ENCODE measurements at places on chromosomes 12 and 14.

DNA sequence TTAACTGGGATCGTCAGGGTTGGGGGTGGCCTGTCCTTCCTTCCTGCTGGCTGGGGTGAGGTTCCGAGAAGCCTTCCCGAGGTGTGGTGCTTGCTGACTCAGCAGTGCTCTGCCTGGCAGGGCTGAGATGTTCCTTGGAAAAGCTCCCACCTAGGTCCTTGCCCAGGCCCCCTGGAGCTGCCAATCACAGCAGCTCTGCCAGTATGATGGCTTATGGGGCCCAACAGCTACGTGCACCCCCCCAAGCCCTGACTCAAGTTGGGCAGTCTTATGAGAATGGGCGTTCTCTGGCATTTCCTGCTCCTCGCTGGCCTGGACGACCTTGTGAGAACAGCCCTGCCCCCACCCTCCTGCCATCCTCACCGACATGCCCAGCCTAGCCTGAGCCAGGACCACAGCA, 292.2 kb upstream of the CRY1 start:
- DNase-seq = no peak

- DNase-seq = no peak
These were observed 18.3 kb downstream of the HAL start for GRCh38 chr12:95977764-95978305.

GRCh38 chr14:64502456-64502855, 1.2 kb downstream of the ZBTB25 start:
- no peak for DNase-seq

- DNase-seq = no peak
These were observed 1.3 kb downstream of the FAM222A start for GRCh38 chr12:109714913-109715244.

DNA sequence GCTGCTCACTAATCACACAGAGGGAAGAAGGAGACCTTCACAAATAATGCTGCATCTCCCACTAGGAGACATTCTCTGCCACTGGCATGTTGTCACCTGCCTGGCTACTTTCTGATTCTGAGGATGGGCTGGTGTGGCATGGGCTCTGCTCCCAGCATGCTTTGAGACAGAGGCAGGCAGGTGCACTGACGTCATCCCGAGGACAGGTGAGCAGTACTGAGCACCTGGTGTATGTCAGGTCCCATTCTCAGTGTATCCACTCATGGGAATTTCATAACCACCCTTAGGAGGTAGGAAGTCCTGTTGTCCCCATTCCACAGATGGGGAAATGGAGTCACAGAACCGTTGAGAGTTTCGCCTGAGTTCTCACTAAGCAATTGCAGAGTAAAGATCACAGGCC, 597.9 kb downstream of the VRK1 start:
- no peak for DNase-seq
